ENCODE measurements at places on chromosomes 2 and 18.
A peak's percentile ranks its signal among the peaks of the same experiment; 100 is the strongest.

GRCh38 chr2:32284321-32284720 is 6.6 kb downstream of the YIPF4 start:
- DNase-seq: no peak

DNA sequence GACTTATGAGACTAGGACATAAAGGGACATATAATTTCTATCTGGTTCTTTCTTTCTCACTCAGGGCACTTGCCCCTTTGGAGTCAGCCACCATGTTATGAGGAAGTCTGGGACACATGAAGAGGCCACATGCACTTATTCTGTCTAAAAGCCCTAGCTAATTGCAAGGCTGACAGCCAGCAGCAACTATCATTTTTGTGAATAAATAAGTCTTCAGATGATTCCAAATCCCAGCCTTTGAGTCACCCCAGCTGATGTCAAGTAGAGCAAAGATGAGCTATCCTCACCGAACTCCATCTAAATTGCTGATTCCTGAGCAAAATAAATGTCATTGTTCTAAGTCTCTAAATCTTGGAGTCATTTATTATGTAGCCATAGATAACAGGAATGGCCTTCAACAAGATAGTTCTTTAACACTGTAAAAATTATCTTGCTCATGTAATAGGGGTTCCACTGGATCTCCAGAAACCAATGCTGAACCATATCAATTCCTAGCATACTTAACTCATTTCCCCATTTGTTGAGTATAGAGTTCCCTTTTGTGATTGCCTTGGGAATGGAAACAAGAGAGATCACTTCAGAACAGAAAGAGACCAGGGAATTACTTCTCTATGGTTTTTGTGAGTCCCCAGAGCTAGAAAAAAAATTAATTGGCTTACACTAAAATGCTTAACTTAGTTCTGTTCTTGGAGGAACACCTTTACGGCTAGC is 50.6 kb upstream of the FN1 start:
- no peak for DNase-seq

- DNase-seq: no peak
These were observed 547.3 kb upstream of the FANCL start for GRCh38 chr2:58788402-58788801.

- no peak for DNase-seq
These were observed 59.0 kb downstream of the MOGAT1 start for GRCh38 chr2:222730366-222730999.

- DNase-seq: peak; percentile 45
These were observed 49.1 kb upstream of the ATP6V1B1 start for GRCh38 chr2:70886541-70886987.

DNA sequence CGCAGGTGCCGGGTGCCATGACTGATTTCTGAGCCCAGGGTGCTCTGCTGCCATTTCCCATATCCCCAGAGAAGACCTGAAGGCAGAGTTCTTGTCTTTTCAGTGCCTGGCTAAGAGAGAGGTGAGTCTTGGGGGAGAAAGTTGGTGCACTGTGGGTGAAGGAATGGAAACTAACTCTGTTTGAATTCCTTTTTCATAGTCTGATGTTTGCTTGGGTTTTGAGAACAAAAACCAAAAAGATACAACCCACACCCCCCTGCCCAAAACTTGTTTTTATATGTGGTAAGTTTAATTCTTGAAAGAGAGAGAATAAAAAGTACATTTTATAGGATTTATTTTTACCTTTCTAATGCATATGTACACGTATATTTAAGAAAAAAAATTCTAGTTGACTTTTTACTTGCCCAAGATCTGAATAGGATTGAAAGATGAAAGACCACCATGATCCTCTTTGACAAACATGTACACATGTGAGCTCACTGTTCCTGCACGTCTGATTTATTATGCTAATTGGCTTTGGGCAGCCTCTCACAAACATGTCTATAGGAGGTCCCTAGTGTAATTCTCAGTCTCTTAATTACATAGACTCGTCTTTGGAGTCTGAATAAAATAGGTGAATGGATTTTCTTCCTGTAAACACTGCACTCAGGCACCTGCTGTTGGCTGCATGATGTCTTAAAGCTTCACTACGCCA is 46.3 kb downstream of the ARL4C start:
- no peak for DNase-seq

GRCh38 chr18:77234504-77235365 is 14.9 kb upstream of the GALR1 start:
- DNase-seq: no peak

- no peak for DNase-seq
These were observed 95.5 kb upstream of the CRACDL start for GRCh38 chr2:99031481-99031880.

DNA sequence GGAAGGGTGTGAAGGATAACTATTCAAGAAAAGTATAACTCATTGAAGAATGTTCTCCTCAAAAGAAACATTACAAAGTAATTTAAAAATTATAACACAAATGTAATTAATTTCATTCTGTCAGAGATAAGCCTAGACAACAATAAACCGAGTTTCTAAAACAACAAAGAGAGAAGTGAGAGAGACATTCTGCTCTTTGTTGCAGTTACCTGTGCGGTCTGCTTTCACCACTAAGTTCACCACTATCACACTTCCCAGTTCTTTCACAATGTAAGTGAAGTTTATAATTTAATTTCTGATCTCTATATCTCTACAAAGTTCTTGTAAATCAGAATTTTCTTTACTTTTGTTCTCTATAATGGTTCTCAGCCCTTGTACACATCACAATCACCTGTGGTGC is 76.3 kb upstream of the FRZB start:
- DNase-seq: no peak

DNA sequence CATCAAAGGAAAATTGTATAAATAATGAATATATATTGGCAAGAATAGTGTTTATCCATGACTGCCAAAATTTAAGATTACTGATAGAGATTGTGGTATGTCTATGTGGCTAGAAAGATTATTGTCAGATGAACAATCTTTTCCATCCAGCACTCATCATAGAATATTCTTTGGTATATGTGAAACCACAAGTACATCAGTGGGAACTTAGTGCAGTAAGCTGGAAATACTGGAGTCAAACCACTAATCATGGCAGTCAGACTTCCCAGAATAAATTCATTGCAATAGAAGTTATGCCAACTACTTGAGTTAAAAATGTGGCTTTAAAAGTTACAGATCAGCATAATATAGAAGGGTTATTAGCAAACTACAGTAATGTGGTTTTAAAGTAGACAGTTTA is 310.3 kb downstream of the GULP1 start:
- no peak for DNase-seq

GRCh38 chr2:17643031-17643615 is 102.6 kb downstream of the VSNL1 start:
- DNase-seq: no peak

GRCh38 chr2:190535121-190535439 is 558 bp upstream of the NEMP2 start:
- no peak for DNase-seq

Measured in coronary artery (tissue), 2 donors.